HCEC 1CT (cell line): ENCODE measurements at places on chromosomes 16 and 17.

- DNase-seq = no peak
Measured at GRCh38 chr16:7709186-7709585, 376.5 kb downstream of the RBFOX1 start.

DNA sequence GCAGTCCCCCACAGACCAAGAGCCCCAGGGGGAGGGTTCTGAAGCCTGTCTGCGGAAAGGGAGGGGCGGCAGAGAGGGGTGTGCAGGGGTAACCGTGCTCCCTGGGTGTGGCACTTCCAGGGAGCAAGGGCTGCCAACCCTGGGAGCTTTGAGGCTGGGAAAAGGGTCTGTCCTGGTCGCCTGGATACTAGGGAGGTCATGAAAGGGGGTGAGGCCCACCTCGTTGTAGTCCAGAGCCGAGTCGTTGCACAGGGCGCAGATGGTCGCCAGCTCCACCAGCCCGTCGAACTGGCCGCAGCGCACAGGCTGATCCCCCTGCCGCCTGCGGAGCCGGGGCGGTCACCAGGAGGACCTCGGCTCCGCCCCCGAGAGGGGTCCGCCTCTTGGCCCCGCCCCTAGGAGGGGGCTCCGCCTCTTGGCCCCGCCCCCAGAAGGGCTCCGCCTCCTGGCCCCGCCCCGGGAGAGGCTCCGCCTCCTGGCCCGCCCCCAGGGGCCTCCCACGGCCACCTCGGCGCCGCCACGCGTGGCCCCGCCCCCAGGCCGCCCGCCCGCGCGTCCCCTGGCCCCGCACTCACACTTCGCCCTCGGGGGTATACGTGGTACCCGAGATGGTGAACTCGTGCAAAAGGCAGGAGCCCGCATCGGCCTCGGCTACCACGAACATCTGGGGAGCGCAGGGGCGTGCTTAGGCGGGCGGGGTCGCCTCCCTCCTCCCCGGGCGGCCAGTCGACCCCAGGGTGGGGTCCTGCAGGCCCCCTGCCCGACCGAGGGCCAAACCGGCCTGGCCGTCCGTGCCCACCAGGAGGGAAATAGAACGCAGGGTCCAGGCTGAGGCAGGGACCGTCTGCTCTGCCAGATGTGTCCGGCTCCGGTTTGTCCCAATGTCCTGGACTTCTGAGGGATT is 19.5 kb downstream of the ATP2A3 start:
- DNase-seq = no peak

- no peak for DNase-seq
Measured at GRCh38 chr16:10037751-10038150, 144.5 kb downstream of the GRIN2A start.

DNA sequence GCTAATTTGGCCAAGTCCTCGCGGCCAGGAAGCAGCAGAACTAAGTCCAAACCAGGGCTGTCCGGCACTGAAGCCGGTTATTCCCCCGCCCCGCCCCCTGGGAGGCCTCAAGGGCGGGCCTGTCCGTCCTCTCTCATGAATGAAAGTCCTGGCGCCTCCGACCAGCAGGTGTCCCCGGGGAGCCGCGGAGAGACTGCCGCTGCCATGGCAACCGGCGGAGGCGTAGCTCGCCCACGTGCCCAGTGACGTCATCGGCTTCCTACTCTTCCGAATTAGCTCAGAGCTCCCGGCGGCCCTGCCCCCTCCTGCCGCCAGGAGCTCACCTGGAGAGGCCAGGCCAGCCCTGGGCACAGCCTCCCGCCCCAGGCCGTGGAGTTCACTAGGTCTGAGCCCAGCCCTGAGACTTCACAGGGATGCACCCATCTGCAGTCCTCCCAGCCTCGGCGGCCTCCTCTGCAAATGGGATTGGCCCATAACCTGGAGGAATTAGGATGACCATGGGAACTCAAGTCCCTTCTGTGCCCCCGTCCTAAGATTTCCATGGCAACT is 1.3 kb downstream of the SPATA2L start:
- DNase-seq = peak; percentile 99

DNA sequence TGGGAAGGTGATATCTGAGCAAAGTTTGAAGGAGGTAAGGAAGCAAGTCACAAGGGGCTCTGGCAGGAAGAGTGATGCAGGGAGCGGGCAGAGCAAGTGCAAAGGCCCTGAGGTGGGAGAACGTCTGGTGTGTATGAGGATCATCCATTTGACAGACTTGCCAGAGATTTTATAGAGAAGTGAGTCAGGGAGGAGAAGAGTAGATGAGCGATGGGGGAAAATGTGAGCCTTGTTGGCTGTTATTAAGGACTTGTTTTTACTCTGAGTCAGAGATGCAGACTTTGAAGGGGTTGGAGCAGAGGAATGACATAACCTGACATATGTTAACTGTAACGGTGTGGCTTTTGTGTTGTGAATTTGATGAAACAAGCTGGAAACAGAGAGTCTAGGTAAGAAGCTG is 3.5 kb upstream of the CLEC10A start:
- DNase-seq = peak; percentile 20

- no peak for DNase-seq
Measured at GRCh38 chr17:83159204-83160049, 80.0 kb downstream of the METRNL start.

GRCh38 chr16:24511174-24511573 is 28.2 kb upstream of the RBBP6 start:
- DNase-seq = no peak

DNA sequence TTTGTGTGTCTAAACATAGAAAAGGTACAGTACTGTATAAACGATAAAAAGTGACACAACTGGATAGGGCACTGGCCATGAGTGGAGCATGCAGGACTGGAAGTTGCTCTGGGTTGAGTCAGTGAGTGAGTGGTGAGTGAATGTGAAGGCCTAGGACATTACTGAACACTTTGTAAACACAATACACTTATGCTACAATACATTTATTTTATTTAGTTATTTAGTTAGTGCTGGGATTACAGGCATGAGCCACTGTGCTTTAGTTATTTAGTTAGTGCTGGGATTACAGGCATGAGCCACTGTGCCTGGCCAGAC is 4.6 kb downstream of the CFAP20 start:
- peak; percentile 61 for DNase-seq

- DNase-seq = no peak
Measured at GRCh38 chr16:55439101-55439690, 39.8 kb upstream of the MMP2 start.

DNA sequence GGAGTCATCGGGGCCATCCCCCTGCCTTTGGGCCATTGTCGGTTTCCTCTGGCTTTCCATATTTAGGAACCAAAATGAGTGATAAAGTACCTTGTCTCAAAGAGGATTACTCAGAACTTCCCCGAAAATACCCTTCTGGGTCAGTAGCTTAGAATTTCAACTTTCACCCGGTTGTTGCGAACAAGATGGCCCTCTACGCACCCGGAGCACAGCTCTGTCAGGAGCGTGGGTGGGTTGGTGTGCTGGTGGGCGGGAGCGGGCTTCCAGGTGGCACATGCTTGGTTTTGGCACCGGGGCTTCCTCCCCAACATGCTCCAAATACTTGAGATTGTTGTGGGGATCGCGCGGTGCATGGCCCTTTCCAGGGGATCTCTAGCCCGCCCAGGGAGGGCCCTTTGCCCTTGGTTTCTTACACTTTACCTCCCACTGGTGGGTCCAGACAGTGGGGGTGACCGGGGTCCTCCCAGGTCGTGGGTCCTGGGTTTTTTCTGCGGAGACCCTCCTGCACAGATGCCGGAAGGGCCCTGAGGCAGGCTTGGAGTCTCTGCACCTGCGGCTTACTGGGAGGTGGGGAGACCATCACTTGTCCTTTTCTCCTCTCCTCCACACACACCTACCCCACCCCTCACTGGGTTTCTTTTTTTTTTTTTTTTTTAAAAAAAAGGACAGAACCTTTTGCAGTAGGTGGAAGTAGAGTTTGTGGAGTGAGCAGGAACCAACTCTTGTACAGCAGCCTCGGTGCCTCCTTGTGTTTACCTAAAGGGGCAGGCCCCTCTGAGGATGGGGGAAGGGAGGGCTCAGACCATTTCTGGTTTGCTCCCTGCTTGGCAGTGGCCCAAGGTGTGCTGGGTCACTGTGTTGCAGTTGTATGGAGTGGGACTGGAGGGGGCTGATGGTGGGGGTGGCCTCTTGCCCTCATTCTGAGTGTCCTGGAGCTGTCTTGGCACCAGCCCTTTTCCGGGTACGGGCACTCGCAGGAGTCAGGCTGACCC is 142.1 kb downstream of the SEC14L1 start:
- no peak for DNase-seq

- DNase-seq = no peak
Measured at GRCh38 chr16:79754501-79754900, 154.0 kb upstream of the MAF start.

- no peak for DNase-seq
Measured at GRCh38 chr16:62256406-62256805, 220.2 kb upstream of the CDH8 start.

DNA sequence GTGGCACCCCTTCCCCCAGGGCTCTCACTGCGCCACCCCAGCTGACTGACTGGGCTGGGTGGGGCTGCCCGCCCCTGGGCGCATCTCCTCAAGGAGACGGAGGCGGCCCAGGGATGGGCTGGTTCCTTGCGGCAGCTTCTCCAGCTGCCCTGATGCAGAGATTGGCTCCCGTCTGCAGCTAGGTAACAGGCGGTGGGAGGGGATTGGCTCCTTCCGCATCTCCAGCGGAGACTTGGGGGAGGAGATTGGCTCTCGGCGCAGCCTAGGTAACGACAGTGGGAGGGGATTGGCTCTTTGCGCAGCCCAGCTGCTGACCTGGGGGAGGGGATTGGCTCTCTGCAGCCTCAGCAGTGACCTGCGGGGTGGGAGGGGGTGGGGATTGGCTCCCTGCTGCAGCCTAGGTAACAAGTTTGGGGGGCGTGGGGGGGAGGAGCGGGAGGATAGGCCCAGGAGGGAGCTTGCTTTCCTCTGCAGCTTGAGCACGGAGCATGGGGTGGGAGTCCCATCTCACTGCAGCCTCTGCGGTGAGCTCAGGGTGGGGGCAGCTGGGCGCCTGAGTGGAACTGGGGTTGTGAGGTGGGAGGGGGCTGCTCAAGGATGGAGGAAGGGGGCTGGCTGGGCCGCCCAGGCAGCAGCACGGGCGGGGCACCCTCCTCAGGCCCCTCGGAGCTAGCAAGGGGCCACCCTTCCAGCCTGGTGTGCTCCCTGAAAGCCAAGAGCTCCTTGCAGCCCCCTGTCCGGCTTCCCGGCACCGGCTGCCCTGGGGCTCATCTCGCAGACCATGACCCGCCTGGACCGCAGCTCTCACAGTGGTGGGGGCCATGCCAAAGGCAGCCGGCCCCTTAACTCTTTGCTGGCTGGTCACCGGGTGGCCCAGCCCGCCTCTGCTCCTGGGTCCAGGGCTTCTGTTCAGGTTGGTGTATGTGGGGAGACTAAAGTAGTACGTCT is 6.4 kb downstream of the NFE2L1 start:
- DNase-seq = peak; percentile 51

DNA sequence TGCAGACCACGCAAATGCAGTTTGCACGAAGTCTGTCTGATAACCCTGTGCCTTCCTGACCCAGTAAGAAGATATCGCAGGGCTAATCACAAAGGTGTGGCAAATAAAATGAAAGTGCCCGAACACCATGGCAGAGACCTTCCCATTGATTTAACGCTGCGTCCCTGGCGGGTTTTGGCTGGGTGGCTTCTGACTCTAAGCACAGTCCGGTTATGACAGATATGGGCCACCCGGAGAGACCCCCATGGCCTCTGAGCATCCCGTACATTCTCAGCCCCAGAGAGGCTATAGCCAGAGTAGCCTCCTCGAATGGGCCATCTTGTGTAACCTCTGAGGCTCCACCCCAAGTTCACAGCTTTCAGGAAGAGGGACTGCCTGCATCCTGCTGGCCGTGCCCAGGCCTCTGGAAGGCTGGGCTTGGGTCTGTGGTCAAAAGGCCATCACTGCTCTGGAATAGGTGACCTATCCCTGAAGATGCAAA is 5.5 kb downstream of the FOXC2 start:
- no peak for DNase-seq

- DNase-seq = no peak
Measured at GRCh38 chr17:47252766-47253512, 688 bp upstream of the ITGB3 start.

DNA sequence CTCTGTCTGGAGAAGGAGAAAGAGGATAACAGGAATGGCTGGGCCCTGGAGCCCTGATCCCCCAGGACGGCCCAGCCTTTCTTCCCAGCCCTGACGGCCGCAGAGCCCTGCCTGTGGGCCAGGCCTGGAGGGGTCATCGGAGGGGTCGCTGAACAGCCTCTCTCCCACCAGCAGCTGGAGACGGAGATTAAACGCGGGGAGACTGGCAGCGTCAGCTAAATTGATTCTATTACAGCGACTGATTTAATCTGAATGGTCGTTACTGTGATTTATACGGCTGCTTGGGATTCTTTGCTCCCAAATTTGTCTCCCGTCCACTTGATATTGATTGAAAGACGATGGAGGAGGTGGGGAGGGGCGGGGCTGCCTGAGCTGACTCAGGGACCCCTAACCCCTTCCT is 7.1 kb upstream of the CDH15 start:
- no peak for DNase-seq
